NCI-H187 treated with DMSO at 0.1 percent for 48 hours (cell line): ENCODE measurements at places on chromosomes 12 and 14.

- no peak for DNase-seq
These were observed 108.5 kb upstream of the PLXNC1 start for GRCh38 chr12:94039914-94040313.

- no peak for DNase-seq
These were observed 2.4 kb upstream of the KRT83 start for GRCh38 chr12:52323416-52324152.

DNA sequence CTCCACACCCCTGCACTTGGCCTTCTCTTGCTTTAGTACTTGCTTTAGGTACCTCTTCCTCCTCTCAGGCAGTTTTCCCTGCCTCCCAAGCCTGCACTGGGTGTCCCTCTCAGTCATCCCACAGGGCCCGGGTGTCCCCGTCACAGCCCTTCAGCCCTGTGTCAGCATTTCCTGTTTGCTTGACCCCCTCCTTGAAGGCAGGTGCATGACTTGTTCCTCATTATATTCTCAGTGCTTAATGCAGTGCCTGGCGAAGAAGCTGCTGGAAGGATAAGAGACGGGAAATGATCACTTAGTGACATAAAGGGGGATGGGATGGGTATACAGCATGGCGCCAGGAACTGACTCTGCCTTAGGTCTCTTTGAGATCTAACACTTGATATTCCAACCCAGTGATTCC, 61.5 kb downstream of the IQSEC3 start:
- no peak for DNase-seq

DNA sequence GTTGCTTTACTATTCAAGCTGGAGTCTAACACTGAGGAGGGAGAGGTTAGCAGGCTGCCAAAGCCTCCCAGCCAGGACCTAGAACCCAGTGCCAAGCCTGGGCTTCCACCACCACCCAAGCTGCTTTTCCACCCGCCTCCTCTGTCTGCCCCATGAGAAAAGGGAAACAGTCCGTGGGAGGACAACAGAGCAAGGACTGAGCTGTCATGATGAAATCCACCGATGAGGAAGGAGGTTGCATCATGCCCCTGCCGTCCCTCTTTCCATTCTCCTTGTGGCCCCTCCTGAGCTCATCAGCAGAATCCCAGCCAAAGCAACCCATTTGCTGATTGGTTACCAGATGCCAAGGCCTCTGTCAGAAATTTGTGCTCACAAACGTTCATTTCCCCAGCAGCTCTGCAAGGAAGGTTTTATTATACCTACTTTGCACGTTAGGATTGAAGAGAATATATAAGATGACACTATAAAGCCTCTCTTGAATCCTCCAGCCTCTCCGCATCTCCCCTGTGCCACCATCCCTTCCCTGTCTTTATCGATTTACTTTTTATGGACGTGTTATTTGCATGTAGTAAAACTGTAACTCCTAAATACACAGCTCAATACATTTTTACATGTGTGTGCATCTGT, 6.3 kb upstream of the SERPINA1 start:
- no peak for DNase-seq

DNA sequence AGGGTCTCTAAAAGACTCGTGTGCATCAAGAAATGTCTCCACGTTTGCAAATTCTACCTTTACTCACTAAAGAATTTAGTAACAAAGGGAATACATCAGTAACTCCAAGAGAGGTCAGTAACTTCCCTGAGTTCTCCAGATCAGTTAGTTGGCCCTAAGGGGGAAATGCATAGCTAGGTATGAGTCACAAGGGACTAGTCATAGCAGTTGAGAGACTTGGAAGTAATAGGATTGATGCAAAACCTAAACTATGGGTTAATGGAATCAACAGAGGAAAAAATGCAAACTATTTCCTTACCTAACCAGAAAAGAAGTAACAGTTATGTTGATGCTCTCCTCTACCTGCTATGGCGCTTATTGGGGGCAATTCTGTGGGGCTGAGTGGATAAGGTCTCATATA, 148.8 kb upstream of the GARIN6 start:
- no peak for DNase-seq

GRCh38 chr14:74405663-74406062, 20.3 kb downstream of the SYNDIG1L start:
- DNase-seq, result no peak

DNA sequence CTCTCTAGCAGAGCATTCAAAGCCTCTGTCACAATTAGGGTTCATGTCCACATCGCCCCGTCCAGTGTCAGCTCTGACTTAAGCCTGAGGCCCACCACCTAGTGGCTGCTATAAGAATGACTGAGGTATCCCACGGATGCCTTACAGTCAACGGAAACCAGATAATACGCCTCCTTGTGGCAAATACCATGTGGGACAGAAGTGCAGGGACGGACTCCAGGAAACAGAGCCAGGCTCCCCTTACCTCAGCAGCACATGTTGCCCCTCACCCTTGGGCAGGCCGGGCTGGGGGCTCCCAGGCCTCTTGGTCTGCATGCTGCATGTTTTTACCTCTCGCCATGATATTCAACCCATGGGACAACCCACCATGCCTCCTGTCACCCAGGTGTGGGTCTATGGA, 86.3 kb downstream of the VWF start:
- DNase-seq, result no peak

- DNase-seq, result no peak
These were observed 43.8 kb downstream of the ANO6 start for GRCh38 chr12:45259675-45260074.

- DNase-seq, result no peak
These were observed 46.7 kb downstream of the TMCC3 start for GRCh38 chr12:94603434-94604365.

GRCh38 chr14:38399652-38400051, 143.8 kb upstream of the CLEC14A start:
- no peak for DNase-seq

DNA sequence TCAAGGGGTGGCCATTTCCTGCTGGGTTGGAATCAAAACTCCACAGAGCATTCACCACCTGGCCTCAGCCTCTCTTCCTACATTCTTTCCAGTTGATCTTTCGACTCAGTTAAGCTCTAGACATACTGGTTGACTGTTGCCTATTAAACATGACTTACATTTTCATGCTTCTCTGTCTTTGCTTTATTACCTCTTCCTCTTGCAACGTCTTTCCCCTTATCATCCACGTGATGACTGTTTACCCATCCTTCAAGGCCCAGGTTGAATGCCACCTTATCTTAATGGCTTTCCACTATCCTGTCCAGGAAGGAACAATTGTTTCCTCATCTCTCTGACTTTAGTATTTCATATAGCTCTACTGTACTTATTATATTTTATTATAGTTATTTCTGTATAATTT, 24.4 kb upstream of the CCDC175 start:
- no peak for DNase-seq

DNA sequence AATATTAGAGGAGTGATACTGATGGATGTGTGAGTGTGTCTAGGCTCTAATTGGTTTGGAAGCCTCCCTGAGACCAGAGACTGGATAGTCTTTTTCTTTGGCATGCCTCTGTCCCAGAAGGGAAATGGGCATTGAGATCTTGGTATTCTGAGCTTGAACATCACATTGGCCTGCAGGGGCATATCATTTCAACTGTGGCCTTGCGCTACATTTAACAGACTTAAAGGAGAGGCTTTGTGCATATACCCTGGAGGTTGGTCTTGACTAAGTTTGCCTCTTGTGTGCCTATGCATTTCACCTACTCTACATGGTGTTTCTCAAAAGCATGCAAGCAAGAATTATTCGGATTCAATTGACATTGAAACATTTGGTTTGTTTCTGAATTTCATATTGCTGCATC, 185.4 kb downstream of the TMTC2 start:
- no peak for DNase-seq

- DNase-seq, result no peak
These were observed 9.8 kb downstream of the ARHGEF25 start for GRCh38 chr12:57620936-57621496.

DNA sequence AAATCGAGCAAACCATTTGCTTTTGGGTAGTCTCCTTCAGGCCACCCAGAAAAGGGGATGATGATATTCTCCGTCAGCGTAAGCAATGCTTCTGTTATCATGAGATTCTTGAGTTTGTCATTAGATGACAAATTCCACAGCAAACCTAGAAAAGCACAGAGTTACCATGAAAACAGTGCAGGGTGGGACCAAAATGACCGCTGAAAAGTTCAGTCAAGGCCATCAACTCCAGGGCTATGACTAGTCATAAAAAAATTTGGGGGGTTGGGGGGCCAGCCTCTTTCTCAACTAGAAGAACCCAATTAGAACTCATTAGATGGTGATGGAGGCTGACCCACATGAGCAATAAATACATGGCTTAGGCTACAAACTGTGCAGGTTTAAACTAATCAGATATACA, 55.5 kb downstream of the PKP2 start:
- DNase-seq, result no peak

- no peak for DNase-seq
These were observed 28.3 kb downstream of the NGB start for GRCh38 chr14:77242752-77243151.
